ENCODE measurements at places on chromosomes 5 and 9.

DNA sequence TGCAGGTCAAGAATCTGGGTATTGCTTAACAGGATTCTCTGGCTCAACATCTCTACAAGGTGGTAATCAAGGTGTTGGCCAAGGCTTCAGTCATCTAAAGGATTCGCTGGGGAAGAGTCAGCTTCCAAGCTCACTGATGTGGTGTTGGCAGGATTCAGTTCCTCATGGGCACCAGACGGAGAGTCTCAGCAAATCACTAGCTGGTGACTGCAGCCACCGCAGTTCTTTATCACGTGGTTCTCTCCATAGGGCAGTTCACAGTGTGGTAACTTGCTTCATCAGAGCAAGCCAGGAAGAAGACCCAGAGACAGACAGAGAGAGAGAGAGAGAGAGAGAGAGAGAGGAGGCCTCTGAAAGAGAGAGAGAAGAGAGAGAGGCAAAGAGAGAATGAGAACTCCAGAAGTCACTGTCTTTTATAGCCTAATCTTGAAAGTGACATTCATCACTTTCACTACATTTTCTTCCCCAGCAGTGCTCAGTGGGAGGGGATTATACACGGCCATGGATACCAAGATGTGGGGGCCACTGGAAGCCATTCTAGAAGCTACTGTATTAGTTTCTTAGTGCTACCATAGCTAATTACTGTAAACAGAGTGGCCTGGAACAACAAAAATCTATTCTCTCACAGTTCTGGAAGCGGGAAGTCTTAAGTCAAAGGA is 109.2 kb upstream of the SMIM23 start:
- DNase-seq, result no peak

GRCh38 chr5:66306844-66307315 is 162.8 kb downstream of the SREK1 start:
- DNase-seq, result no peak

DNA sequence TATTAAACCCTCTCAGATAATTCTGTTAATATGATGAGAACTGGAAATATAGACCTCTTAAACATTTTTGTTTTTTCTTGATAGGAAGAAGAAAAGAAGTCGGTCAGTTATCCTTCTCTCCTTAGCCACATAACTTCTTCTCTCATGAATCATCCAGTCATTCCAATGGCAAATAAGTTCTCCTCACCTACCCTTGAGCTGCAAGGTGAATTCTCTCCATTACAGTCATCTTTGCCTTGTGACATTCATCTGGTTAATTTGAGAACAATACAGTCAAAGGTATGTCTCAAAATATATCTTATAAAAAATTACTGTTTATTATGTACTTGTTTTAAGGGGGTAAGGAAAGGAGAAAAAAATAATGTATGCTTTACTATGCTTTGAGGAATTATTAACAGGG is 165.3 kb downstream of the MAN2A1 start:
- DNase-seq, result no peak

DNA sequence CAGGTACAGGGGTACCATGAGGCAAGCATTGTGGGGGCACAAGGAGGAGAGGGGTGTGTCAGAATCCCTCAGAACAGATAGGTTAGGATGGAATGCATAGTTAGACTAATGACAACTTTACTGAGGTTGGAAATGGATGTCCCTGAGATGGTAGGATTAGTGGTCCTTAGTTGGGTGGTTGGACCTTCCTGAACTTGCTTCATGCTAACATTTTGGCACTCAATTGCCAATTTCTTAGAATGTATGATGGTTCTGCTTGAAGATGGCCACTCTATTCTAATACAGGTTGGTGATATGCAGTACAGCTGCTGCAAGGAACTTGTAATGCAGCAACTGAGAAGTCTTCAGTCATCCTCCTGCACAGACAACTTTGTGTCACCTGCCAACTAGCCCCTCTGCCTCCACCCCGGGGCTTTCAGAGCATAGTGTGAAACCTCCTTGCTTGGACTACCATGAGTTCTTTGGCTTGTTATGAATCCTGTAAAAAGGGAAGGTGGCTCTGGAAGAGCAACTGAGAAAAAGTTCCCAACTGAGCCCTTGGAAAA is 5.4 kb downstream of the CCNI2 start:
- no peak for DNase-seq

DNA sequence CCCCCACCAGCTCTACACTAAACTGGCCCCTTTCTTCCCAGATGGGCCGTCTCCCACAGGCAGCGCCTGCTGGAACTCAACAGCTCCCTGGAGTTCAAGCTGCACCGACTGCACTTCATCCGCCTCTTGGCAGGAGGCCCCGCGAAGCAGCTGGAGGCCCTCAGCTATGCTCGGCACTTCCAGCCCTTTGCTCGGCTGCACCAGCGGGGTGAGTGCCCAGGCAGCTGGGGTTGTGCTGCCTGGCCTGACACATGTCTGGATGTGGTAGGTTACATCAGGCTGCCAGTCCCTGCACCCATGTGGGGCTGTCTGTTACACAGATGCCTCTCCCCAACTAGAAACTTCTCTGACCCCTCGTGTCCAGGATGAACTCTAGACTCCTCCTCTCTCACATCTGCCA is 9.8 kb downstream of the NHP2 start:
- DNase-seq, result no peak

DNA sequence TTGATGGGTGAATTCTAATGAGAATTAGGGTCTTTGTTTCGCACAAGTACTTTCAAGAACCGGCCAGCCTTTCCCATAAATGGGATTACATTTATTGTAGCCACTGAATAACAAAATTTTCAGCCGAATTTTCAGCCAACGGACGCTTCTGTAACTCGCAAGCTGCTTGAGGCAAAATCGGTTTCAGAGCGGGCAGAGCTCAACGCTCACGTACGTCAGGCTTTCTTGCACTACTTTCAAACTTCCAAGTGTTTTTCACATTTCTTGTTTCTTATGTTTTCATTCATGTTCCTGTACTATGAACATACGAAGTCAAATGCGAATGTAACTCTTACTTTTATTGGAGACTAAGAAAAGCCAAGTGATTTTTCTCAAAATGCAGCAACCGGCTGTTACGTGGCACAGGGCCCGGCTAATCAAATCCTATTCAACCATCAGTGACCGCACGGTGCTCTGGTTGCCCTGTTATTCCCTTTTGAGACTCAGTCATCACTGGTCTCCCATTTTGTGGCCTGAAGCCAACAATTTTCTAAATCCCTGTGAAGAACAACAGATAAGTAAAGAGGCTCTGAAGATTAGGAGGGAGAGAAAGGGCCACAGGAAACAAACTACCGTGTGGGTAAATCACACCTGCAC is 68.5 kb downstream of the SLC28A3 start:
- DNase-seq, result no peak

DNA sequence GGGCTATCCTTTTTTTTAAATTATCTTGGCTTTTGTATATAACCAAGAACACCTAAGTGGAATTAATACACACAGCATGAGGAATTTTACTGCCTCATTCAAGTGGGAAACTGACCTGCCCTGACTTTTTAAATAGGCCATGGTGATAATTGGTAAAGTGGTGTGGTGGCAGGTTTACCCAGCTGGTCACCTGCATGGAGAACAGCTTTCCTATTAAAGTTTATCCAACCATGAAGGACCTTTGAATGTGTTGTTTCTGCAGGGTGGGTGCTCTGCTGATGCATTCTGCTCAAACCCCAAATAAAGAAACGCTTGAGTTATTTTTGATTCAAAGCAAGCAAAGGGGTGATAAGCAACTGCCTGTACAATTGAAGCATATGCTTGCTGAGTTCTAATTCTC is 261.0 kb upstream of the GRIN3A start:
- no peak for DNase-seq

DNA sequence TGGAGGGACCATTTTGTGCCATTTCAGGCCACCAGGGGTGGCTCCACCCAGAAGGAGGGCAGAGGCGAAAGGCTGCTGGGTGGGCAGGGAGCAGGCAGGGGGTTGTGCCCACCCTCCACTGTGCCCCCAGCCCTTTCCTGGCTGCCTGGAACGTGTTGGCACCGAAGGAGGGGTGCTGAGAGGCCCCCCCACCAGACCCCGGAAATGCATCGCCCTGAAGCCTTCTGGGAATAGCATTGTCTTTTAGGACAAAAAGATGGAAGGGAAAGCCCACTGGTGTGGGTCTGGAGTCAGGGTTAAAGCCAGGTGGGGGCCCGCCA is 5.1 kb downstream of the NOXA1 start:
- DNase-seq, result no peak

DNA sequence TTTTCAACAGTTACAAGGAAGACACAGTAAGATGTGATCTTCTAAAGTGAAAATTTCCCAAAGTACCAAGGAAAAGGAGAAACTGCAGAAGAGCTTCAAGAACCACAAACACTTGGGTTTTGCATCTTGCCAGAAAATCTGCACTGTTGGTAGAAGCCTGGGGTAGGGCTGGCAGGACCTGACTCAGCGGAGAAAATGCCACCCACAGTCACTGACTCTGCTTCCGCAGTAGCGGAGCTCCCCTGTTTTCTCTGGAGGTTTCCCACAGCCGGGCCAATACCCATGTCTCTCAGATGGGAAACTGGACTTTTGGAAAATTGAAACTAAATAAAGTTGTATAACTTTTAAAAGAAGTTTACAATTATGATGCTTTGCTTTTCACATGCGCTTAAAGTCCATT is 104.2 kb downstream of the MEF2C start:
- no peak for DNase-seq

- no peak for DNase-seq
Measured at GRCh38 chr5:56314529-56314928, 81.4 kb upstream of the ANKRD55 start.
